ENCODE measurements at places on chromosomes 6 and 20.
A peak's percentile ranks its signal among the peaks of the same experiment; 100 is the strongest.

- DNase-seq: peak; percentile 21
These were observed 10.5 kb downstream of the RAE1 start for GRCh38 chr20:57361517-57361916.

DNA sequence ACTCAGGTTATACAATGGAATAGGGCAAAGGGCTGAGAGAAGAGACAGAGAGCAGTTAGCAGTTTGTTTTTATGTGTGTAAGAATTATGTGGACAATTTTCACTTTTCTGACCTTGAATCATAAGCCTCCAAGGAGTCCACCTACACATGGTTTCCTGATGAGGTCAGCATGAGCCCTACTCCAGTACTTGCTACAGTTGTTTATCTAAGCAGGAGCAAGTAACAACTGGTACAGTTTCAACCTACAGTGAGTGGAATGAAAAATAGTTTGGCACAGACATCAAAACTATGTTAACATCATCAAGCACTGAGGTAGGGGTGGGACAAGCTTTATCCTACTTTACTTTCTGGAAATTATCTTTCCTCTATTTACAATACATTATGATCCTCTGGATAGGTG lies 426.7 kb upstream of the ID4 start:
- peak; percentile 55 for DNase-seq

GRCh38 chr20:12927489-12927888 lies 81.3 kb upstream of the SPTLC3 start:
- no peak for DNase-seq

GRCh38 chr20:59309218-59309617 lies 8.8 kb downstream of the EDN3 start:
- no peak for DNase-seq

- DNase-seq: no peak
These were observed 4.7 kb downstream of the LINC00237 start for GRCh38 chr20:21101453-21101931.

DNA sequence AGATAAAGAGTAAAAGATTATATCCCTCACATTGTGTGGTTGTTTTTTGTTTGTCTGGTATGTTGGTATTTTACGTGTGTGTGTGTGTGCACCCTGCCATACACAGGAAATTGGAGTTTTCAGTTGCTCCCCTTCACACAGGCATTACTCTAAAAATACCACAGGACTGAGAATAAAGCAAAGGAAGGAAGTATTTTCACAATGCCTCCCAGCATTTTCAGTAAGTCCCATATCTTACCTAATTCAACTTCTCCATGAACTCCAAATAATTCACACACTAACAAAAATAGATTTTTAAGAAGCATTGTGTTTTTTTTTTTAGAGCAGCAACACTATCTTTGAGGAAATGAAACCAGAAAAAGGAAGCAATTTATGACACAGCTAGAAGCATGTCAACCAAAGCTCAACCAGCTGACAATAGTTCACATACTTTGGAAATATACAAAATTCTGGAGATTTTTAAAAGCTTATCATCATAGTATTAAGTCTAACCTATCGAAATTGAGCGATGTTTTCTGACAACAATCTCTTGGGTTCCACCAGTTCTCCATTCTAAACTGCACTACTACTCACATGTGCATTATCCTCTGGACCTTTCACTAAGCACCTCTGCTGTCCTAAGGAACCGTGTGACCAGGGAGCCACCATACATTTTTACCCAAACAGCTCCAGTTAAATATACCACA lies 2.1 kb downstream of the UBE2J1 start:
- no peak for DNase-seq

DNA sequence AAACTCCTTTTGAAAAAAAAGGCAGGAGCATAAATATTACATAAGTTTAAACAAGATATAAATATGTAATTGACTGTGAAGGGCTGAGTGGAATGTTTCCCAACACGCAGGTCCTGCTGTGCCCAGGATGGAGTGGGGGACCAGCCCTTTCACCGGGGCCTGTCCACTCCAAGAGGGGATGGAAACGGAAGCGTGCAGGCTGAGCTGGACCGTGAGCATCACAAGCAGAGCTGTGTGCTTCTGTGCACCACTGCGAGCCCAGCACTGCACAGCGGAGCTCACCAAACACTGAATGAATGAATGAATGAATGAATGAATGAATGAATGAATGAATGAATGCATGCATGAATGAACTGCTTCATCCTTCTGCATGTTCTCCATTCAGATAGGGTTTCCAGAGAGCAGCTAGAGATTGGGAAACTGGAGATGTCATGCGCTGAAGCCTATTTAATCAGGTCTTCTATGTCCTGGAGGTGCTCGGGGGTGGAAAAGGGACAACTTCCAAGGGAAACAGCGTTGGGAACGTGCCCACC lies 157.7 kb downstream of the ANKRD60 start:
- no peak for DNase-seq

DNA sequence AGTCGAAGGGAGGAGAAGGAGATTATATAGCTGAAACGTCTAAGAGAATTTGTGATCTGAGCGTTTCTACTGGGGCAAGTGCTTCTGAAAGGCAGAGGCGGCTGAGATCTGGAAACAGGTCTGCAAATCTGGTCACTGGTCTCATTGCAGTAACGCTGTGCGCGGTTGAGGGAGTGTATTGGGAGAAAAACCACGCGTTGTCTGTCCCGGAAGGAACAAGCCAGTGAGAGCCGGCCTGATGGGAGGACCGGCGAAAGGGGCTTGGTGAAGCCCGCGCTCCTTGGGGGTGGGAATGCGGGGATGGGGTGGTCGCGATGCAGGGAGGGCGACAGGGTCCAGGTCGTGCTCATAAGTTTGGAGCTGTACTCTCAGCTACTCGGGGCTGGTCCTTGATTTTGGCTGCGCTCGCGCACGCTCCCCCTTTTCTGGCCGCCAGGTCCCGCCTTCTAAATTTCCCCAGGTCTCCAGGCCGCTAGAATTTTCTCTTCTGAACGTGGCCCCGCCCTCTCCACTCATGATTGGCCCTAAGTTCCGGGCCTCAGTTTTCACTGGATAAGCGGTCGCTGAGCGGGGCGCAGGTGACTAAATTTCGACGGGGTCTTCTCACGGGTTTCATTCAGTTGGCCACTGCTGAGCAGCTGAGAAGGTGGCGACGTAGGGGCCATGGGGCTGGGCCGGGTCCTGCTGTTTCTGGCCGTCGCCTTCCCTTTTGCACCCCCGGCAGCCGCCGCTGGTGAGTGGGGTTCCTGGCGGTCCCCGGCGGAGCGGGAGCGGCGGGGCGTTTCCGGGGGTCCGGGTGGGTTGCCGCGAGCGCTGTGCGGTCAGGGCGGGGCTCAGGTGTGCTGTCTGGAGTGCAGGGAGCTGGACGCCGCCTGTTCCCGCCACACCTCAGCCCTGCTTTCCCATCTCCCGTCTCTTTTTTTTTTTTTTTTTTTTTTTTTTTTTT lies at the start of gene MICB:
TSS of gene MICB (plus strand) at position 615 of the 946 bp plus-strand sequence. CDS start at position 664, 49 bp downstream.
- peak; percentile 79 for DNase-seq

DNA sequence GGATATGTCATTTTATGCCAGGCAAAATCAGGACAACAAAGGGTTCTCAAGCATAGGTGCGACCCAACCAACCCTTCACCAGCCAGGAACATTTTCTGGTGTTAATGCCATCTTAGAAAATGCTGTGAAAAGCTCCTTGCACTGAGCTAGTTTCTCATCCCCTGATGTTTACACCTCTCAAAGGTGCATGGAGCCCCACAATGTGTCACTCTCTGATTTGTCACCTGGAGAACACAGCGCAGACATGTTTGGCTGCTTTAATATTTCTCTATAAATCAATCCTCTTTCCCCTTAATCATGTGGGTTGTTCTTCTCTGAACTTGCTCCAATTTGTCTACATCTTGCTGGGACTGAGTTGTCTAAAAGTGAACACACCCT lies 244.3 kb downstream of the TSHZ2 start:
- DNase-seq: no peak

DNA sequence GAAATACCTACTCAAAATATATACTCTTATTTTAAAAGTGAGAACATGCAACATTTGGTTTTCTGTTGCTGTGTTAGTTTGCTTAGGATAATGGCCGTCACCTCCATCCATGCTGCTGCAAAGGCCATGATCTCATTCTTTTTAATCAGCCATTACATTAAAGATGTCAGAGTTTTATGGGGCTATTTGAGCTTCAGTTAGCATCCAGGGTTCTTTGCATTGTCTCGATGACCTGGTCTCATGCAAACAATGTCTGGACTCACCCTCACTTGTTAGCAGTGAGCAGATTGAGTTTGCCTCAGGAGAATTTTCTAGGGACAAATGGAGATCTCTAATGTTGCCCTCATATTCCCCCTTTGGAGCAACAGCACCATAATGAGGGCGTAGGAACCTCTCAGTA lies 458.7 kb upstream of the AGPAT4 start:
- DNase-seq: no peak

DNA sequence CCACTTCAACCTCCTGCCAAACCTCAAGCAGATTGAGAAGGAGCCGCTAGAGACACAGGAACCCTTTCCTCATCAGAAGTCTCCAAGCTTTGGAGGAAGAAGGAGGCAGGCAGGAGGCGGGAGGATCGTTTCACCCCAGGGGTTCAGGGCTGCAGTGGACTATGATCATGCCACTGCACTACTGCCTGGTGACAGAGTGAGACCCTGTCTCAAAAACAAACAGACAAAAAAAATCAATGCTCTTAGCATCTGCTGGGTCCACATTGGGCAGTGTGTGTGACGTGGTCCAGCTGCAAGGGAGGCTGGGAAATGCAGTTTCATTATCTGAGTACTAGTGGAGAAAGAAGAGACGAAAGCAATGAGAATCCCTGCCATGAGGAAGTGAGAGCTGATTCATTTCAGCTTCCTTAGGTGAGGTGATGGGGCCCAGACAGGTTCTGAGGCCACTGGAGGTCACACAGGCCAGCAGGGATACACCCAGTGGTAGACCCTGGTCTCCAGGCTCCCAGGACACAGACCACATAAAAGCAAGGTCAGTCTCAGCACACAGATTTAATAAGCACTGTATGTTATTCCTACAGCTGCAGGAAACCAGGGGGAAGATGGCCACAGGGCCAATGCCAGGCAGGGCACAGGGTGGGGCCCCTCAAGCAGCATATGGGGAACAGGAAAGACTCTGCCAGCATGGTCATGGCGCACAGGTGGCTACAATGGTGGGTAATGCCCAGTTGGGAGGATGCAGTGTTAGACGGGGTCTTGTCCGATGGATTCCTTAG lies 4.3 kb downstream of the GFRA4 start:
- no peak for DNase-seq

DNA sequence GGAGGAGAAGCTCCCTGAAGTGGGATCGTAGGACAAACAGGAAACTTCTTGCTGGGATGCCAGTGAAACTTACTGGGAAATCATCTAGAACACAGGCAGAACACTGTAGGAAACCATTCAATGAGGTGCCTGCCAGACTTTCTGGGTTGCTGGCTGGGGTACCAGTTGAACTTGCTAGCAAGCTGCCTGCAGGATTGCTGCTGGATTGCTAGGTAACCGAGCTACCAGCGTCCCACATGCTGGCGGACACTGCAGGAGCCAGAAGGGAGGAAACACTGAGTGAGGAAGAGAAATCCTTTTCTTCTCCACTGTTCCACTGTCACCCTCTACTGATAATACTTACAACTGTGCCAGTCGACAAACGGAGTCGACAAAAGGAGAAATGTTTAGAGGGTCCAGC lies 91.3 kb upstream of the SLC35B3 start:
- no peak for DNase-seq

- no peak for DNase-seq
These were observed 26.2 kb upstream of the SLC35D3 start for GRCh38 chr6:136895901-136896300.

DNA sequence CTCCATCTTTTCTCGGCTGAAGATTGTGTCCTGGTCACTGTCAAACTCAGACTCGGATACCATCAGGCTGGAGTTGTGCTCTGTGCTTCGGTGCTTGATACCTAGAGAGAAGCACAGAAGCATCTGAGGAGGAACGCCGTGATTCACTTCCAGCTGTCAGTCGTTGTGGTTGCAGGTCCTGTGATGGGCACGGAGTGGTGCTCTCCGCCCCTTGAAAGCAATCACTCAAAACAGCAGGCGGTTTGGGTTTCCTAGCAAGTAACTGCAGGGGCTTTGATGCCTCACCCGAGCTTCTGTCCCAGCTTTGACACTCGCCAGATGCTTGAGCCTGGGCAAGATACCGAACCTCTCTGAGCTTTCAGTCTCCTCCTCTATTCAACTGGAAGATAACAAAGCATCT lies 52.5 kb downstream of the ALDH5A1 start:
- DNase-seq: no peak

GRCh38 chr20:38055848-38056247 lies 22.3 kb downstream of the RPRD1B start:
- no peak for DNase-seq

DNA sequence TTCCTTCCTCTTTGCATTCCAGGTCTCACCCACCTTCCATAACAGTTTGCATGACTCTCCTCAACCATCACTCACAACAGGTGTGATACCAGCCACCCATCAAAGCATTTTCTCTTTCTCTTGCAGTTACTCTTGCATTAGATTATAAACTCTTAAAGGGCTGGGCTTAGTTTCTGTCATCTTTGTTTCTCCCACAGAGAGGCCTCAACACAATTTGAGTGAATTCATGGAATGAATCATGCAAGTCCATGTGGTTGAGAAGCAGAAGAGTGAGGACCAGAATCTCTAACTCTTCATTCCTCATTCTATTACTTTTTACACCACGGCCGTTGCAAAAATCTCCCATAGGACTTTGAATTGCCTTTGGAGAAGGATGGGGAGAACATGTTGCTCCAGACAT lies 31.4 kb downstream of the OGFRL1 start:
- no peak for DNase-seq

DNA sequence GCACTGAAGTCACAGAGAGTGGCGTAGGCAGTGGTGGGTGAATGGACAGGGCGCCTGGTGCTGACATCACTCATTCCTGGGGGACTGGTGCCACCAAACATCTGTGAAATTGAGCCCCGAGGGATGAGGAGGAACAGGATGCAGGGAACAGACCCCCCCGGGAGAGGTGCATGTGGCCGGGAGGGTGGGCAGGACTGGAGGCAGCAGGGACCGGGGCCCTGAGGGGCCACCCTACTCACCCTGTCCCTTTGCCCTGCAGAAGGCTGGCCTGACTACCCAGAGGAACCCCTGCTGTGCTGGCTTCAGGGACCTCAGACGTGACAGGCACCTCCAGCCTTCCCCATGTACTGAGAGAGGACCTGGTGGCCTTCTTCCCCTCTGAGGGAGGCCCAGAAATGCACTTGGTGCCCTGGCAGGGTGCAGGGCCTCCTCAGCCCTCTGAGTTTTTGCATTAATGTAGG lies 25.1 kb downstream of the SYNDIG1 start:
- no peak for DNase-seq

- no peak for DNase-seq
These were observed 261.4 kb downstream of the ARID1B start for GRCh38 chr6:157038610-157039009.

DNA sequence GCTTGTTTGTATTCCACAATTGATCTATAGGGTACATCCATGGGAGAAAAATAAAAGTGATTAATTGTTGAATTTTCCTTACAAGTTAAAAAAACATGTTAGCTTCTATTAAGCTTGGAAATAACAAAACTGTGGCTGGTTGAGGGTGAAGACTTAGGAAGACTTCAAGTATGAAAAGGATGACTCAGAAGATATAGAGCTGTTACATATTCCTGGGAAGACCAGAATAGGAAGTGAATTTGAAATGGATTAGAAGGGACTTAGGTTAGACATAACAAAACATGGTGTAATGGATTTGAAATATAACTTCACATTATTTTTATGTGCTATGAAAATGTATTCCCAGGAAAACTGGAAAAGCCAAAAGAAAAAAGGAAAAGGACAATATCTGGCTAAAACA lies 732.2 kb downstream of the HDGFL1 start:
- DNase-seq: no peak

GRCh38 chr6:26355366-26355765 lies 9.6 kb upstream of the BTN3A2 start:
- no peak for DNase-seq

GRCh38 chr20:52761867-52762266 lies 210.3 kb upstream of the TSHZ2 start:
- DNase-seq: peak; percentile 28

Data from Caki2 (cell line).